Transverse colon (tissue), 4 donors: ENCODE measurements at places on chromosomes 12 and 14. TPM values are rescaled to one million over a fixed set of nuclear protein-coding genes. Genes with fewer than 3 reads are reported as not detected.

DNA sequence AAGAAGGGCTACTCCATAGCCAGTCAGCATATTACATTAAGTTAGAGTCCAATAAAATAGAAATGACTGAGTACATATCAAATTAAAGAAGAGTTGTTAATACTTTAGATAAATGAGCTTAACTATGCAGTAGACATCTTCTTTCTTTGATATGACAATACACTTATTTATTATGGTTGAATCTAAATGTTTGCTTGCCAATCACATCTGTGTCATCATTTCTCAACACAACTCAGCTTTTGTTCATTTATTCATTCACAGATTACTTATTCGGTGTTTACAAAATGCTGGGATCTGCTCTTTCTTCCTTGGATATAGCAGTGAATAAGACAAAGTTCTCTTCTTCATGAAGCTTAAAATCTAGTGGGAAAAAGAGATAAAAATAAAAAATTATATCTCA is 614.6 kb upstream of the ATP2B1 start:
- no peak for DNase-seq

GRCh38 chr14:59997449-59997848 is 77.5 kb downstream of the LRRC9 start:
- no peak for DNase-seq

GRCh38 chr12:7927470-7927869 is 8.5 kb downstream of the SLC2A3 start:
- DNase-seq, result no peak

- DNase-seq, result no peak
Measured at GRCh38 chr12:58896278-58896677, 24.0 kb downstream of the LRIG3 start.

DNA sequence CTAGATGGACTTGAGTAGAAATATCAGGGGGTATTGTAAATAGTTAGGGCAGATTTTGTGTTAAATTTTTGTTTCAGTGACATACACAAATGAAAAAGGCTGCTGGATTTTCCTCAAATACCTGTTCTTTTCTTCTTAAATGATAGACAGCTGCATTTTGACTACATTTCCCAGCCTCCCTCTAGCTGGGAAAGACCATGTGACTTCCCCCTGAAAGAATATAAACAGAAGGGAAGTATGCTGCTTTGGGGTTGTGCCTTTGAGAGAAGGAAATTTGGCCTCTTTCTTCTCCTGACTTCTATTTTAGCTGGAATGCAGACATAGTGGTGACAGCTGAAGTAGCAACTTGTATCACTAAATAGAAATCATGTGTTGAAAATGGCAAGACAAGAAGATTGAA is 476.1 kb upstream of the SYT1 start:
- DNase-seq, result no peak

DNA sequence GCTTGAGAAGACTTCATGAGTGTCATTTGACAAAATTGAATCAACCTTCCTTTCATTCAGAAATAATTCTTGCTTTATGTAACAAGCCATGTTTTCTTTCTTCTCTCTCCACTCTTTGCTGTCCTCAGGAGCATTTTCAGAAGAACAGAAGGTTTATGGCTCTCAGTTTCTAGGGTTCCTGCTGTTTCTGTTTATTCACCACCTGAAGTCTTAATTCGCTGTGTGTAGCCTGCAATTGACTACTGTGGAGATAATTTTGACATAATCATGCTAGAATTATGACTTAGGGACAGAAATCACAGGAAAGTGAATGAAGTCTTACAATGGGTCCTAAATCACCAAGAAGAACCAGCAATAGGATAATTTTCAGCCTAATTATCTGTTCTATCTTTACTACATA is 7.2 kb upstream of the PLEKHG7 start:
- DNase-seq, result no peak

DNA sequence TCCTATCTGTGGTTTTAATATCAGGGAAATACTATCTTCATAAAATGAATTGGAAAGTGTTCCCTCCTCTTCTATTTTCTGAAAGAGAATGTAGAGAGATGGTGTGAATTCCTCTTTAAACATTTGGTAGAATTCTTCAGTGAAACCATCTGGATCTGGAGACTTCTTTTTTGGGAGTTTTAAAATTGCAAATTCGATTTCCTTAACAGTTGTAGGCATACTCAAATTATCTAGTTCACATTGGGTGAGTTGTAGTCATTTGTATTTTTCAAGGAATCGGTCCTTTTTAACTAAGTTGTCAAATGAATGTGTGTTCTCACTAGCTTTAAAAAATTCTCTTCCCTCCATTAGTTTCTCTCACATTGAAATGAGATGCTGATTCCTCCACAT is 75.4 kb upstream of the CHST11 start:
- DNase-seq, result no peak

DNA sequence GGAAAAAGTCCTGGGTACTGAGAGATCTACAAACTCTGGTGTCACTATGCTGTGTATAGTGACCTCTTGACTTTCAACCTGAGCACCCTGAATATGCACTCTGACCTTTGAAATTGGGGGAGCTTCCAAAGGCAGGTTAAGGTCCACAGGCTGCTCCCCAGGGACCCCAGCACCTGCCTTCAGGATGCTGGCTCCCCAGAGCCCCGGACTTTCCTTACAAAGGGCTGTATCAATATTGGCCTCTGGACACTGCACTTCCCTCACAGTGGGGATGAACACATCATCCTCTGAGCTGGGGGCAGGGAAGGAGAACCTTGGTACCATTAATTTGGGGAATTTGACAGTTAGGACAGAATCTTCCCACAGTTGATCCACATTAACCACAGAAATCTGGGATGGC is 14.3 kb downstream of the PLD4 start:
- no peak for DNase-seq

DNA sequence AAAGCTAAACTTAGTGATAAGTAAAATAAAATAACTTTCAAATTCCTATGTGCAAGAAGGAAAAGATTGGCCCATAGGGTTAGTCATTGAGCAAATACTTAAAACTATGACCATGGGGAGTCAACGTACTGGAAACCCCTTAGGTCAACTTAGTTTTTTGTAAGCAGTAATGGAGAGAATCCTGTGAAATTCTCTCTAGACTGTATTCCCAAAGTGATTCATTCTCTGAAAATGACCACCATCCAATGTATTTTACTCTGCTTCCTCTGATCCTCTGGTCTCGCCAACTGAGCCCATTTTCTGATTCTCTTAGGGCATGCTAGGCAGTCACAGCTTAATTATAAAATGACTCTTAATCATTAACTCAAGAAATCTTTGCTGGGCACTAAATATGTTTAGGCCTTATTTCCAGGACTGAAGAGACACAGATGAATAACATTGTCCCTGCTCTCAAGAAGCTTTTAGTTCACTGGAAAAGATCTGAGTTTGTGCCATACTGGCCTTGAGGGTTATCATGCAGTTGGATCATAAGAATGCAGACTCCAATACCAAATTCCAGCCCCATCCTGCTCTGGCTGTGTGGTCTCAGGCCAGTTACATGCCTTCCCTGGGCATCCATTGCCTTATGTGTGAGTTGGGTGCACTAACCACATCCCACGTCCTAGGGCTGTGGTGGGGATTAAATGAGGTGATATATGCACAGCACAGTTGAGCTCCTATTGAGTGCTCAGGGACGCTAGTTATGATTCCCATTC is 732.4 kb downstream of the AACS start:
- no peak for DNase-seq

DNA sequence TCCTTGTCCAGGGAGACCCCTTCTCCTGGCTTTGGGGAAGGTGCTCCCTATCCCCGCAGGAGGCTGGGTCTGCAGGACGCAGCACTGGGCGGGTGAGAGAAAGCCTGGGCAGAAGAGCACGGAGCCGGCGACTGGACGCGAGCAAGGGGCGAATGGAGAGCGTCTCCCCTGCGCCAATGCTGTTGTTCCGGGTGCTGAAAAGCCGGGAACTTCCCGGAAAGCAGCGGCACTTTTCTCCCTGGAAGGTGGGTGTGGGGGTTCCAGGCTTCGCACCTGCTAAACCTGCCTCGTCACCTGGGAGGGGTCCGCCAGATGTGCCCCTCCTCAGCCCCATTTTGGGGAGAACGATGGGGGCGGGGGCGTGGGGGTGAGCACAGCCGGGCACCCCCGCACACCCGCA is 417.1 kb upstream of the TMTC1 start:
- no peak for DNase-seq

DNA sequence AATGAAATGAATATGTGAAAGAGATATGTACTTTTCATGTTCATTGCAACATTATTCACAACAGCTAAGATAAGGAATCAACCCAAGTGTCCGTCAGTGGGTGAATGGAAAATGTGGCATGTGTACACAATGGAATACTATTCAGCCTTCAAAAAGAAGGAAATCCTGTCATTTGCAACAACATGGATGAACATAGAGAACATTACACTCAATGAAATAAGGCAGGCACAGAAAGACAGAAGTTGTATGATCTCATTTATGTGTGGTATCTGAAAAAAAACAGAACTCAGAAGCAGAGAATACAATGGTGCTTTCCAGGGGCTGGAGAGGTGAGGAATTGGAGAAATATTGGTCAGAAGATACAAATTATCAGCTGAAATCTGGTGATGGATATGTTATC is 54.0 kb downstream of the TAOK3 start:
- DNase-seq, result no peak

DNA sequence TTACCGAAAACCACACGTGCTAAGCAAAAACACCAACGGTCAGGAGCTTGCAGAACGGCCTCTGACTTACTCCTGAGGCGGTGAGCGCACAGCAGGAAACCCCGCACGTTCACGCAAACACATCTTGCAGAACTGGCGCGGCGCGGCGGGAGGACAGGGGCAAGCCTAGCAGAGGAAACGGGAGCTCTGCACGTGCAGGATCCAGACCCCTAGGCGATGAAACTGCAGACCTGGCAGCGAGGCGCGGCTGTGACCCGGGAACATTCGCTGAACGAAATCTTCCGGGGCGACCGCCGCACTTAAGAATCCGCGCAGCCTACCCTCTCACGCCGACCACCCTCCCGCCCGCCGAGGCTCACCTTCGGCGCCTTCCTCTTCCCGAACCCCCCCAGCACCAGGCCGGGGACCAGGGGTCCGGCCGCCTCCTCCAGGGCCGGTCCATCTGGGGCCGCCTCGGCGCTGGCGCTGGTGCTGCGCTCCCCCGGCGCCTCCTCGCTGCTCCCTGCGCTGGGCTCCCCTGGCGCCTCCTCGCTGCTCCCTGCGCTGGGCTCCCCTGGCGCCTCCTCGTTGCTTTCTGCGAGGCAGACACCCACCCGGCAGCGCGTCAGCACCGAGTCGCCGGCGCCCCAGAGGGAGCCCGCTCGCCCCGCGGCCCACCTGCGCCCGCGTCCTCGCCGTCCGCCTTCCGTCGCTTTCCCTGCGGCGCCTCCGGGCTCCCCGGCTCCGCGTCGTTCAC is 615 bp downstream of the DDX51 start:
- no peak for DNase-seq

GRCh38 chr12:95131589-95132340 is 58.3 kb upstream of the NR2C1 start:
- no peak for DNase-seq

GRCh38 chr12:110794623-110795280 is 52.0 kb upstream of the CCDC63 start:
- DNase-seq, result peak; percentile 57

DNA sequence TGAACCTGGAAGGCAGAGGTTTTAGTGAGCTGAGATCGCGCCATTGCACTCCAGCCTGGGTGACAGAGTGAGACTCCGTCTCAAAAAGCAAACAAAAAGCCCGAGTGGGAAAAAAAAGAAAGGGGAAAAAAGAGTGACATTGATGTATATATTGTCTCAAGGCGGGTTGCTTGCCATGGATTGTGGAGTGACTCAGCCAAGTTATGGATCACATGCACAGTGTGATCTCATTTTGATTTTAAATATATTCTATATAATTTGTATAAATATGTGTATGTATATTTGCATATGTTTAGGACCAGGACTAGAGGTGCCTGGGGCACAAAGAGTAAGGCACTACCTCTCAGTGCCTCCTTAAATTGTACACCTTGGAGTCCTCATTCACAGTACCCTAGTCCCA is 116.2 kb upstream of the RASSF8 start:
- no peak for DNase-seq

DNA sequence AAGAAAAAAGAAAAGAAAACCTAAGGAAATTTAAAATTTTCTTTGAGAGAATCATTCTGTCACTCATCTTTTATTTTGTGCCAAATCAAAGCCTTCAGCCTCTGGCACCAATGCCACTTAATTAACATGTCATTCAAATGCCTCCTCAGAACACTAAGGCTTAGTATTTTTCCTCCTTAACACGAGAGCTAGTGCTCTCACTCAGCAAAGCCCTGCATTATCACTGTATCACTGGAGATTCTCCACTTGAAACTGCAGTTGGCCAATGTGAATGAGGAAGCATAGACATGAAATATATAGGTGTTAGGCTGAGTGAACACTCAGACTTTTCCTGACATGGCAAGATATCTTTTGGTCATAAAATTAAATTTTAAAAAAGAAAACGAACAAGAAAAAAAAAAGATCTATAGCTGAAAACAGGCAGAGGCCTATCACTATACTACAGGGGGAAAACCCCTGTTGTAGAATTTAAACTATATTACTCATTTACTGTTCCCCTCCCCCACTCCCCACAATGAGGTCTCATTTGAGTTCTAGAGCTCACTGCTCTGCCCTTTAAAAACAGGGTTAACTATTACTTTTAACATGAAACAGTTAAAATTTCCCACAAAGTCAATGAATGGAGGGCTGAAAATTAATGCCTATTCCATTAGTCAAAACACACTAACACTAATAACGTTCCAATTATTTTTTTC is 5.1 kb downstream of the MBIP start:
- no peak for DNase-seq

- DNase-seq, result no peak
Measured at GRCh38 chr14:70597731-70598130, 2.7 kb downstream of the MED6 start.

- DNase-seq, result no peak
Measured at GRCh38 chr12:27060740-27061139, 21.6 kb downstream of the C12orf71 start.

DNA sequence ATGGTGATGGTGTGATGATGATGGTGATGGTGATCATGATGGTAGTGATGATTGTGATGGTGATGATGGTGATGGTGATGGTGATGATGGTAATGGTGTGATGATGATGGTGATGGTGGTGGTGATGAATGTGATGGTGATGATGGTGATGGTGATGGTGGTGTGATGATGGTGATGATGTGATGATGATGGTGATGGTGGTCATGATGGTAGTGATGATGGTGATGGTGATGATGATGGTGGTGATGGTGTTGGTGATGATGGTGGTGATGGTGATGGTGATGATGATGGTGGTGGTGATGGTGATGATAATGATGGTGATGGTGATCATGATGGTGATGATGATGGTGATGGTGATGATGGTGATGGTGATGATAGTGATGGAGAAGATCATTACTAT is 120.3 kb downstream of the ZNF664 start:
- DNase-seq, result no peak

GRCh38 chr12:130246560-130246959 is 84.3 kb downstream of the FZD10 start:
- DNase-seq, result no peak

CLEC7A gene
- 5.2 TPM for total RNA-seq

NANOG gene
- total RNA-seq, result not detected

LRTM2 gene
- total RNA-seq, result not detected

RERG gene
- total RNA-seq, result 3.6 TPM

BEGAIN gene
- 0.37 TPM for total RNA-seq

GAS2L3 gene
- 2.6 TPM for total RNA-seq

GRIP1 gene
- 8.7 TPM for total RNA-seq

NAA30 gene
- 16.5 TPM for total RNA-seq

DPPA3 gene
- total RNA-seq, result not detected

SELPLG gene
- 5.1 TPM for total RNA-seq
